Mucosa of gallbladder (tissue), 1 donor: ENCODE measurements at places on chromosomes 6 and 20.

DNA sequence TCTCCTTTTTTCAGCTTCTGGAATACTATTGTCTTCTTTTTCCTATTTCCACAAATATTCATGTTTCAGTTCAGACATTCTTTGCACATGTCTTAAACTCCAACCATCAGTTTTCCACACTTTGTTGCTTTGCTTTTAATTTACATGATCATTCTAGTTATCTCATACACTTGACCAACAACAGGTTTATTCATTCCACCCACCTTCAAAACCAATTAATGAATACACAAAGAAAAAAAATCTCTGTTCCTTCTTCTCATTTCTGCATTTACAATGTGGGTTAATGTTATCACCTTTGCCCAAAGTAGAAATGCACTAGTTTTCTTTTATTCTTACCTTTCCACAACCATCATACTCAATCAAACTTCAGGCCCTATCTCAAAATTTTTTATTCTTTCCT is 216.7 kb downstream of the FRK start:
- no peak for DNase-seq

GRCh38 chr20:24001712-24002405 is 13.3 kb upstream of the GGTLC1 start:
- DNase-seq = no peak

- no peak for DNase-seq
These were observed 5.2 kb downstream of the OR11A1 start for GRCh38 chr6:29451471-29452193.

GRCh38 chr20:39547546-39548408 is 585.6 kb downstream of the DHX35 start:
- DNase-seq = no peak

GRCh38 chr20:62239278-62239879 is 1.1 kb downstream of the OSBPL2 start:
- no peak for DNase-seq

DNA sequence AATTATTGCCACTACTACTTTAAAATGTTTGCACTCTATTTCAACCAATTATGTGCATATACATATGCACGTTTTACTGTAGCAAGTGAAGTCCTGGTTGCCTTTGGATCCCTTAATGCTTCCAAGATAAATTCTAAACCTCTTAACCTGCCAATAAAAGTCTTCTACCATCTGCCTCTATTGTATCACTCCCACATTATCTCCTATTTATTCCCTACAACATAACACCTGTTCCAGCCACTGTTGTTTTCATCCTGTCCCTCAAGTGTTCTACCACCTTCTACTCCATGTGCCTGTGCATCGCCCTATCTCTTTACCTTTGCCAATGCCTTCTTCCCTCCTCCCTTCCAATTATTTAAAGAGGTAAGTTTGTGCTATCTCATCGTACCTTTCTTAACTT is 499.0 kb upstream of the RNF217 start:
- DNase-seq = no peak
